ENCODE measurements at places on chromosomes 5 and 9.

DNA sequence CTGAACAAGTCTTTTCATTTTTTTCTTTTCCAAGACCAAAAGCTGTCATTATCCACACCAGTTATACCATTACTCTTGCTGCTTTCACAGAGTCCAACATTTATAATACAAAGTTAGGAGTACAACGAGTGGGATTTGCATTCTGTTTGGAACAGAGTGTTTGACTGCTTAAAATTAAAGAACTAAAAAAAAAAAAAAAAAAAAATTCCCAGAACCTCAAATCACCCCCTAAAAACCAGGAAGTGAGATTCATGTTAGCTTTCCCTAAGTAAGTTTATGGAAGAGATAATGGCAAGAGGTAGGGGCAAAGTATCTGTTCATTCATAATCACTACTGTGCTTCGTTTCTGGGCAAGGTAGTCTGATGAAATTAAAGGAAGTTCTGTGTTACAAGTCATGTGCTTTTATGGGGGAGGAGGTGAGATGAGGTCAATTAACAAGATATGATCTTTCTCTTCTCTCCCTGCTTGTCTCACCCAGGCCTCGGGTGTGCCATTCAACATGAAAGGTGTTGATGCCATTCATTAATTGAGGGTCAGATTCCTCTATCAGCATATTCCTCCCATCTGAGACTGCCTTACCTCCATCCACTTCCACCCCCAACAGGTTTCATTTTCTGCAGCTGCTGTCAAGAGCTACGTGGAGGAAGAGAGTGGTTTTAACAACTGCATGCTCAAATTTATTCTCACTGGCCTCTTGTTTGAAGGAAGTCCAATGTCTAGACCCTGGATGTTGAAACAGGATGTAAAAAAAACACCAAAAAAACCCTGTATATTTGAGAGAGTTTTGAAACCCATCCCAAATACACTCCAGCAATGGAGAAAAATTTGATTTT is 58.1 kb downstream of the MARCHF3 start:
- DNase-seq: peak; percentile 68

GRCh38 chr5:179731791-179732411 is 721 bp upstream of the MAML1 start:
- peak; percentile 22 for DNase-seq

DNA sequence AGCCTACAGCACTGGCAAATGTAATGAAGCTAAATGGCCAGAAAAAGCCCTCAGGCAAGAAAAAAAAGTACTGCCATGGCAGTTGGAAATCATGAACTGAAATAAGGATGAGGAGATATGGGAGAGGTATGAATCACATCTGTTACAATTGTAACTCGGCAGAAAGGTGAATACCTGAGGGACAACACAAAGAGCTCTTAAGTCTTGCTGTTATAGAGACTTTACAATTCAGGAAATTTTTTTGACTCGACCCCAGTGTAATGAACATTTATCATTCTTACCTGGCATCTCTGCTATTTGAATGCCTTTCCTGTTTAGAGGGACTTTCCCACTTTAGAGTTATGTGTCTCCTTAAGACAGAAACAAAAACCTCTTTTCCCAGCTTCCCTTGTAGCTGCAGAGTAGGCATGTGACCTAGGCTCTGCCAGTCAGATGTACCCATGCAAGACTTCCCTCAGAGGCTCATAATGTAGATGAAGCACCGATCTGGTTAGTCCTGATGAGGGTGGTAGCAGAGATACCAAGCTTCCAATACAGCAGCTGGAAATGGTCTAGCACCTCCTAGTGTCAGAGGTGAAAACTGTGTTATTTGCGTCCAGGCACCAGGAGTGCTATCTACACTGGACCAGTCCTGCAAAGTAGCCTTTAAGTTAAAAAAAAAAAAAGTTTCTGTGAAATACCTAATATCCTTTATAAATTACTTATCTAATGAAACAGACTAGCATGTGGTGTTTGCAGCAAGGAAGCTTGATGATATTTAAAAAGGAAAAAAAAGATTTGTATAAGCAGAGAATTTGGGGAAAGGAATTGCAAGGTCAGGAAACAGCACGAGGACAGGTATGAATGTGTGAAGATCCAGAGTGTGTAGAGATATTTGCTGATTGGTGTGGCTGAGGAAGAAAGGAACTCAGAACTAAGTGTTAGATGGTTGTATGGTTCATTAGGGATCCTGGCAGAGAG is 146.9 kb upstream of the SLC1A3 start:
- DNase-seq: peak; percentile 10

GRCh38 chr5:139523635-139524445 is 37.3 kb upstream of the UBE2D2 start:
- DNase-seq: no peak

DNA sequence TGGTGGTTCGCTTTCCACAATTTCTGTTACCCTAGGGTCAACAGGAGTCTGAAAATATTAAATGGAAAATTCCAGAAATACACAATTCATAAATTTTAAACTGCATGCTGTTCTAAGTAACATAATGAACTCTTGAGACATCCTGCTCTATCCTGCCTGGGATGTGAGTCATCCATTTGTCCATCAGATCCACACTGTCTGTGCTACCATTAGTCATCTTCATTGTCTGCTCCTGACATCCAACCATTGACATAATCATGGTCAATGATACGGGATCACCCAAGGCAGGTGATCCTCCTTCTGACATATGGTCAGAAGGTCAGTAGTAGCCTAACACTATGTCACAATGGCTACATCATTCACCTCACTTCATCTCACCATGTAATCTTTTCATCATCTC is 276.7 kb upstream of the KIF2A start:
- DNase-seq: no peak

GRCh38 chr9:89418882-89419640 is 78.9 kb downstream of the SEMA4D start:
- peak; percentile 83 for DNase-seq

DNA sequence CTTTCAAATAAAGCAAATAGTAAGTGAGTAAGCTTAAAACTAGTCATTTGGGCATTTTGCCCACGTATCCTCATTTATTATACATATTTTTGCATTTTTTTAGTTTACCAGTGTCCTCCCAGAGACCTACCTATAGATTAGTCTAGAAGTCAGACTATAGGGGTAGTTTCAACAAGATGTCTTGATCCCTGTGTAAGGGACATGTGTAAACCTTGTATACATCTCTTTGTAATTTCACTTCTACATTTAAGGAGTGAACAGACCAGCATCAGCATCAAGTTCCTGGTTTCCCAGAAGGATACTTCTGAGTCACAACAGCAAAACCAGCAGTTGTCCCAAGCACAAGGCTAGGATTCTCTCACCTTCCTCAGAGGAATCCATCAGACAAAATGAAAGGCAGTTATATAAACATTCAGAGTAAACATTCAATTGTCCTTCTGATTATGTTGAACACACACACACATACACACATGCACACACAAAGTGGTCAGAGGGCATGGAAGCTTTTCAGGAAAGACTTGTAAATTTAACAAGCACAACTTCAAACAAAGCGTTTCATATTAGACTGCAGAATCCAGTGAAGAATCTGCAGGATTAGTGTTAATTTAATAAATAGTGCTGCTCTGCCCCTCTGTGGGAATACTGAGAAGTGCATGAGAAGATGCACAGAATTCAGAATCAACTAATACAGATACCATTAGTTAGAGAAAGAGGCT is 55.4 kb downstream of the HINT1 start:
- DNase-seq: no peak

DNA sequence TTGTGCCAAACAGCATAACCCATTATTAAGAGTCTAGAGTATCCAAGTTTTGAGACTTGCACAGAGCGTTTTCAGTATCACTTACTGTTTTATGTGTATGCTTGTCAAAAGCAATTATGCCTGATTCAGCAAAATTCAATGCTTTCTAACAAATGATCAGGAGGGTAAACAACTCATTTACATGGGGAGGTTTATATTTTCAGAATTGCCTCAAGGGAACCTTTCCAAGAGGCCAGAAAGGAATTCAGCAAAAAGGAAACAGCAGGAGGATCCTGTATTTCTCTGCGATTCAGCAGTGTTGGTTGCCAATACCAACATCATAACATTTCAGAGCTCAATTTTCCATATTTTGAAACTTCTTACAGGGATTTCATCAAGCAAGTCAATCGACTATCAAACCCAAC is 69.3 kb upstream of the DAB2 start:
- no peak for DNase-seq

GRCh38 chr5:82816926-82817325 is 260.3 kb downstream of the TMEM167A start:
- no peak for DNase-seq

DNA sequence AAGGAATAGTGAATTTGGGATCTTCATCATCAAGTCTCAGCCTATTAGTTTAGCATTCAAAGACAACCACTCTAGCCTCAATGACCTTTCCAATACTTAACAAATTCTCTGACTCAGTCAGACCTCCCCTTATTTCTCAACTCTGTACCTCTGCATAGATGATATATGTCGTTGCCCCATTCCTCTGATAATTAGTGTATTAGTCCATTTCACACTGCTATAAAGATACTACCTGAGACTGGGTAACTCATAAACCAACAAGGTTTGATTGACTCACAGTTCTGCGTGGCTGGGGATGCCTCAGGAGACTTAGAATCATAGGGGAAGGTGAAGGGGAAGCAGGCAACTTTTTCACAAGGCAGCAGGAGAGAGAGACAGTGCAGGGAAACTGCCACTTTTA is 8.9 kb downstream of the MRPL22 start:
- no peak for DNase-seq

DNA sequence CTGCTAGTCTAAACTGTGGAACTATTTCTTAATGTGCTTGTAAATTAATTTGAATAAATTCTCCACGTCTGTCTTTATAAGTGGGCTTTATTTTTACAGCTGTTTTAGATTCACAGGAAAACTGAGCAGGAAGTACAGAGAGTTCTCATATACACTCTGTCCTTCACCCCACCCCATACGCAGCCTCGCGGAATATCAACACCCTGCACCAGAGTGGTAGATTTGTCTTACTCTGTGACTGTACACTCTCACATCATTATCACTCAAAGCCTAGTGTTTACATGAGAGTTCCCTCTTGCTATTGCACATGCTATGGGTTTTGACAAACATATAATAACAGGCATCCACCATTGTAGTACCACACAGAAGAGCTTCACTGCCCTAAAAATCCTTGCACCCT is 179.7 kb upstream of the DAB2 start:
- DNase-seq: no peak

DNA sequence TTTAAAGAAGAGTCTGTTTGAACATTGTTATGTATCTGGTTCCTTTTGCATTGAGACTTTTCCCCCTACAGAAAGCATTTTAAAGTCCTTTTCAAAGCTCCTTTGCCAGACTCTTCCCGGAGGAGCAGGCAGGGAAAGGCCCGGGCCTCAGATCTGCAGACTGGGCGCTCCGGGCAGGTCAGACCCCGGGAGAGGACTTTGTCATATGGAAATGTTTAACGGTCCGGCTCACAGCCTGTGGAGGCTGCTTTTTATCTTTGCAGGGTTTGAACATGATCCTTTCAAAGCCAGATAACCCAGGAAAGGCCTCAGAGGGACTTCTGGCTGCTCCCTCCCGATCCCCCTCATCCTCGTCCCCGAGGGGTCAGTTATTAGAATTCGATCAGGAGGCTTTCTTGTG is 82.1 kb upstream of the IRX2 start:
- DNase-seq: no peak

GRCh38 chr5:140549237-140550144 is 2.0 kb downstream of the EIF4EBP3 start:
- peak; percentile 49 for DNase-seq

GRCh38 chr9:125161284-125161918 is 18.1 kb upstream of the SCAI start:
- DNase-seq: no peak

DNA sequence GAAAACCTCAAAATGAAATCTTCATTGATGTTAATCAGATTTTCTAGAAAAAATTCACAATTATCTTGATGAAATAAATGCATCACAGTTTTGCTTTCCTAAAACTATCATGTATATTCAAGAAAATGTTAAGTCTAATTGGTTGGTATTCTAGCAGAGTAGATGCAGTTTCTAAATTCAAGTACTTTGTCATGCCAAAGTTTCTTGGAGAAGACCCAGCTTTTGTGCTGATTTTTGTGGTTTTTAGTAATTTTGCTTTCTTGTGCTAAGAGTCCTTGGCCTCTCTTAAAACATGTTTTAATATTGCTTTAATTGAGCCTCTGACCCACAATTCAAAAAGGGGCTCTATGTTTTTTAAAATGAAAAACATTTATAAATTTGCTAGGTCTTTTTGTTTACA is 924.8 kb upstream of the PTPRD start:
- DNase-seq: no peak

DNA sequence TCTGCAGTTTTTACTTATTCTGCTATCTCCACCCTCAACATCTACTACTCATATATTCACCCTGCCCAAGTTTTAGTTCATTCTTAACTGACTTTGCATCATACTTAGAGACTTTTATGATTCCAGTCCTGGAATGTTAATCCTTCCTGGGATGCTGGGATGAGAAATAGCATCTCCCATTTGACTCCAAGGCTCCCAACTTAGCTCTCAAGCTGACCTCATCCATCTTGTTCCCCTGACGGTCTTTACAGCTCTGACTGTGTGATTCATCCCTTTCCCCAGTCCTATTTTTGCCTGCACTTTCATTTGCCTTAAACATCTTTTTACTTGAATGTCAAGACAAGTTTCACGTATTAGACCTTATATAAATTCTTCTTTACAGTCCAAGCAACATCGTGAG is 297.8 kb downstream of the EPB41L4A start:
- DNase-seq: no peak

- peak; percentile 73 for DNase-seq
These were observed 5.0 kb downstream of the IL3 start for GRCh38 chr5:132065351-132065937.

DNA sequence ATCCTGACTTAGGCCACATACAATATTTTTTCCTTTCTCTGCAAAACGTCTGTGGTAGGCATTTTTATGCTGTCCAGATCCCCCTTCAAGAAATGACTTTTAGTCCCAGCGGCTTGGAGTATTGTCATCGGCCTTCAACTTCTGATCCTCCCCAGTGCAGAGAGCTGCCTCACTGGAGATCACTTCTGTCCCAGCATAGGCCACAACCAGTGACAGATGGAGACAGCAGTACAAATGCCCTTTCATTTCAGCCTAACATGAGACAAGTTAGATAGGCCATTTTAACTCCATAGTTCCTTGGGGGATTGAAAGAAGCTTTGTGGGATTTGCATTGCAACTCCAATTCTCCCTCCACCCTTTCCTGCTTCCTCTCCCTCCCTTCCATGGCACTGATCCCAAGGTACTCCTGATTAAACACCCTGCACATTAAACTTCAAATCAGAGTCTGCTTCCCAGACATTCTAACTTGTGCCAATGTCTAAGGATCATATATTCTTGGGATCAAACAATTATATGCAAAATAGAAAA is 3.2 kb upstream of the MAMDC2 start:
- no peak for DNase-seq

DNA sequence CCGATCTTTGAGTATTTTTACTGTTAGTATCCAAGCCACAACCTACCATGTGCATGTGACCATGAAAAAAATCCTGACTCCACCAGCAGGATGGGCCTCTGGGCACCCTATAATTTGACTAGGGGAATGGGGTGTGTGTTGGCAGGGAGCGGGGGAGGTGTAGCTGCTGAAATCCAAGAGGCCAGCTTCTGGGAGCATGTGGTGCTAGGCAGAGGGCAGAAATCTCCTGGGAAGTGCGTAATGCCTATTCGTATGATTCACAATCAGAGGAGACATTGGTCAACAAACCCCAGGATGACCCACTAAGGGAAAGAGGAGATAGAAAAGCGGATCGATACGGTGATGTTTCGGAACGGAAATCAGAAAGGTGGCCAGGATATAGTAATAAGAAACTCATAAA is 149.9 kb downstream of the ARSB start:
- DNase-seq: no peak
